ENCODE measurements at places on chromosomes 1 and 21.

DNA sequence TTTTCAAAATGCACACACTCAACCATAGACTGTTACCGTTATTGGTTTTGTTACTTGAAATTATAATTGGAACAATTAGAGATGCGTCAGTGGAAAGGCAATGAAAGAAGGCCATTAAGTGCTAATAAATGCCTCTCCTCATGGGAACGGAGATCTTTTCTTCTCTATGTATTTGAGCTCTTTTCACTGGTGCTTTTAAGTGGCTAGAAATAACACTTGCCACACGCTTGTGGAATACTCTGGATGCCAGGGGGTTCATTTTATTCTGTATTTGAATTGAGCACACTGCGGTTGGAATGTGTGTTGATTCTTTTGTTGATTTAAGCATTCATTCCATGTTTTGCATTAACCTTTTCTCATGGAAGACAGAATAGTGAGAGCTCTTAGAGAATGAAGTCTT is 68.4 kb downstream of the DNM3 start:
- DNase-seq, result no peak

- DNase-seq, result peak; percentile 80
Observed at GRCh38 chr1:236753516-236753915, 41.6 kb upstream of the MTR start.

DNA sequence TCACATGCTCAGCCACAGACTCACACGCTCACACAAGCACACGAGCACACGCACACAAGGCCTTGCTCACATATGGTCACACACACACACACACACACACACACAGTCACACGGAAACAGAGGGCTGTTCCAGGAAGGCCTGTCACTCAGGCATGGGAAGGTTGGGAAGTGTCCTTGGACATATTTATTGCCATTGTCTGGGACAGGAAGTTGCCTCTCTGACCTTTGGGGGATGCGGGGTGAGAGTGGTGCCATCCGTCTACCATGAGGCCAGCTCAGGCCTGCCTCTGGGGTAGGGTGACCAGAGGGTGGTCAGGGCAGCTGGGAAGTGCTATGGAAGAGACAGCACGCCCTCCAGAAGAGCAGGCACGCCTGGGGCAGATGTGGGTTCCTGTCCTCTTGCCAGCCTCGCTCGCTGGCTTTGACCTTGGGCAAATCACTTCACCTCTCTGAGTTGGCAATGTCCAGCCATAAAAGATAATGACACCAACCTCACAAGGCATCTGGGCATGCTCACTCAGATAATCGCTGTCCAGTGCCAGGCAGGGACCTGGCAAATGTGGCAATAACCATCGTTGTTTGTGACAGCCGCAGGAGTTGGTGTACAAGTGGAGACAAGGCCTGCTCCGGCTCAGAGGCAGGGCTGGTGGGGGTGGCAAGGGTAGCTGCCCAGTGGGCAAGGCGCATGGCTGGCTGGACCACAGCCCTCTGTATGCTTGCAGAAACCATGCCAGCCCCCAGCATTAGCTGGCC is 8.0 kb upstream of the GUCA2A start:
- no peak for DNase-seq

DNA sequence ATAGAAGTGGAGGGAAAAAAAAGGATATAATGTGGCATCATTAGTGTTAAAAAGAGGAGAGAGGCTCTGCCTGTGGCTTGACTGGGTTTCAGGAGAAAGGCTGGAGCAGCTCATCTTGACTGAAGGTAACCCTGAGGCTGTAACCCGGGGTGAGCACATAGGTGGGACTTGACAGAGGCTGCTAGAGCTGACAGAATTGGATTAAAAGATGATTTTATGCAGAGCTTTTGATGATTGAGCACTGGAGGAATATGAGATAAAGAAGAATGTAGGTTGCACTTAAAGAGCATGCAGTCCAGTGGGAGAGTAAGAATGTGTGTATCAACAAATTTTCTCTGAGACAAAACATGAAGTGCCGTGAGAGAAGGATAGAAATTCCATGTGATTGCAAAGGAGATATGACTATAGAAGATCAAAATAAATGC is 17.3 kb downstream of the LAMC1 start:
- DNase-seq, result no peak

- DNase-seq, result no peak
Observed at GRCh38 chr1:42504535-42505128, 41.5 kb downstream of the CCDC30 start.

DNA sequence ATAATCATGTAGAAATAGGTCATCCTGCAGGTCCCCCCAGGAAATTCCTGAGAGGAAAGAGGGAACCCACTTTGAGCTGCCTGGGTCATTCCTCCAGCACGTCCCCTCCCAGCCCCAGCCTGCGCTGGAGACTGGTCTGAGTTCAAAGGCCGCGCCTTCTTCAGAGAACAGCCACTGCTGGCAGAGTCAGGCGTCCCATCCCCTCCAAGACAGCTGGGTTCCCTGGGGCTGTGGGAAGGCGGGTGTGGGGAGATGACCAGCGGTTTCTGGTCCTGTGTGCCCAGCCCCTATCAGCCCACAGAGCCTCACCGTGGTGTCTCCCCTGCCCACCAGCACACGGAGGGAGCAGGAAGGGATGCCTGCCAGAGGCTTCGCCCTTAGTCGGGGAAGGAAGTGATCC is 18.0 kb upstream of the TRAPPC10 start:
- DNase-seq, result no peak
